Activated effector memory CD4-positive, alpha-beta T cell treated with anti-CD3 and anti-CD28 coated beads, Interleukin-2, amount 50 U/mL, for 16 hours (primary cell): ENCODE measurements at places on chromosomes 1 and 21.

DNA sequence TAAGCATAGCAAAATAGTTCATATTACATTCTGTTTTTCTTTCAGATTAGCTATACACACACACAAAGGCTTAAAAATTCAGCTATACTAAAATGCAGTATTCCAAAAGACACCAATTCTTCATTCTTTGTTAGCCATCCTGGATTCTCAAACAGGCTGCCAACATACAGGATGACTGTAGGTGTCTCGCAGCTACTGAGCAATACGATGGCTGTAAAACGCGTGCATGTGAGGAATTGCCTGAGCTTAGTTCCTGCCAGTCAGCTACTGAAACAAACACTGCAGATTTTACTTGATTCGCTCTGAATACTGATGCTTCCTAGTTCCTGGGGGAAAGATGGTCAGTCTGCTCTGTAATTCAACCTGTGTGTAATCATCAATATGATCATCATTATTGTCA lies 24.7 kb upstream of the HMGN1 start:
- DNase-seq = no peak

DNA sequence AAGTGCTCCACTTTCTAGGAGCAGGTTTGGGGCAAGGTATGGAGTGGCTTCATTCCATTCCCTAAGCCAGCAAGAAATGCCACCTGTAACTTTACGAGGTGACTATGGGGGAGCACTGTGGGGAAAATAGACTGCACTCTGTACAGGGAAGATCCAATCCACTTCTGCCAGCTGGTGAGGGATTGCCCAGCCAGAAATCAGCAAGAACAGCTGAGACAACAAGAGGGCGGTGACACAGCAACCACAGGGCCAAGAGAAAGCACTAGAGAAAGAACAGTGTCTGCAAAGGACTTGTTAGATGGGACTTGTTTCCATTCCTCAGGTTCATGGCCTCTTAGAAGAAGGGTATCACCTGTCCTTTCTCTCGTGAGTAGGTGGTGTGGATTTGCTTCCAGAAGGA lies 19.6 kb downstream of the CAPN8 start:
- no peak for DNase-seq

DNA sequence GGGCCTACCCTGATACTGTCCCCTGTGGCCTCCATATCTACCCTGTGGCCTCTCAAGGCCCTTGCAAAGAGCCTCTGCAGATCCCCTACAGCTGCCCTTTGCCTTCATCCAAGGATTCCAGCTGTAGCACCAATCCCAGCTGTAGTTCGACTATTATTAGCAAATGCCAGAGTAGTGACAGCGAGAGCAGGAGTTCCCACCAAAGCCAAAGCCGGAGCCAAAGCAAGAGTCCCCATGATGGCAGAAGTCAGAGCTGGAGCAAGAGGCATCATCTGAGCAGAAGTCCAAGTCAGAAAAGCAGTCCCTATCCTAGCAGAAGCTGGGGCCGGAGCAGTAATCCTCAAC lies 2.7 kb downstream of the NSUN4 start:
- DNase-seq = no peak

DNA sequence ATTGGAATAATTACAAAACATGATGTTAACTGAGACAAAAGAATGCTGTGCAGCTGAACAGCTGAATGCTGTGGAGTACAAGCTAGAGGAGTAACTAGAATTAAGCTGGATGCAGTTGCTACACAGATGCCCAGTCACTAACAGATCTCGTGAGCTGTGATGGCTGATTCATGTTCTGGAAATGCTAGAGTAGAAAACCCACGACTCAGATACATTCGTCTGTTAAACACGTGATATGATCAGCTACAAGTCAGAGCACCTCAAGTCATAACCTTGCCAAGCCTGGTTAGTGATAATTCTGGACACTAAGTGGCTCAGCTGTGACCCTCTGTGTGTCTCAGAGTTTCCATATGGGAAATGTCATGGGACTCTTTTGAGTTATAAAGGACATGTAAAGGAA lies 89.7 kb upstream of the ESRRG start:
- DNase-seq = no peak

DNA sequence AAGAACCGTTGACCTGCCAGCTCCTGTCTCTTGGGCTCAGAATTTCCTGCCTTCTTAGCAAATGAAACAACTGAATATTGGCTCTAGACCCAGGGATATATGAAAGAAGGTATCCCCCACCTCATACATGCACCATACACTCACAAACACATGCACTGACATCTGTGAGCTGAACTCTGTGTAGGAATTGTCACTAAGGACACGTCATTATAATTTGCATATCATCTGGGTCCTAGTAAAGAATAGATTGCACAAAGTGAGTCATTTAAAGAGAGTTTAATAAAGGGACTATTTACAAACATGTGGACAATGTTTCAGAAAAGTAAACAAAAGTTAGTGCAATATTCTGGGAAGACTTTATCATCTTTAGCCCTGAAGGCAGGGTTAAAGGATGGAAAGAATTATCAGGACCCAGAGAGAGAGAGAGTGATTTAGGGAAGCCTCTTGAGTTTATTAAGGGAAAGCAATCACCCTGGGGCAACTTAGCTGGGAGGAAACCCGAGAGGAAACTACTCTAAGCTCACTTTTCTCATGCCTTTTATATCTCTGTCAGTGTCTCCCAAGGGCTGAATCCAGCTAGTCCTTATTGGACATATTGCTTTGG lies 74.1 kb upstream of the PLA2G4A start:
- DNase-seq = no peak

DNA sequence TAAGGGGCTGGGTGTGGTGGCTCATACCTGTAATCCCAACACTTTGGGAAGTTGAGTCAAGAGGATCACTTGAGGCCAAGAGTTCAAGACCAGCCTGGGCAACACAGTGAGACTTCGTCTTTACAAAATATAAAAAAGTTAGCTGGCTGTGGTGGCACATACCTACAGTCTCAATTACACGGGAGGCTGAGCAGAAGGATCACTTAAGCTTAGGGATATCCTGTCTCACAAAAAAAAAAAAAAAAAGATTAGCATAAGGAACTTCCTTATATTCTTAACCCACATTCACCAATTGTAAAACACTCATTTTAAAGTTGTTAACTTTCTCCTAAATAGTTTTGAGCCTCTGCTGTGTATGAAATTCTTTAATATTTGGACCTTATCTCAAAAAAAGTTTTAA lies 53.1 kb downstream of the ABCD3 start:
- no peak for DNase-seq

- no peak for DNase-seq
Measured at GRCh38 chr1:216183007-216183406, 240.2 kb downstream of the USH2A start.

GRCh38 chr1:42793824-42794223 lies 9.0 kb downstream of the TMEM269 start:
- no peak for DNase-seq

- DNase-seq = no peak
Measured at GRCh38 chr1:86487811-86488141, 19.0 kb downstream of the CLCA1 start.

- no peak for DNase-seq
Measured at GRCh38 chr1:162674034-162674608, 41.9 kb downstream of the DDR2 start.

DNA sequence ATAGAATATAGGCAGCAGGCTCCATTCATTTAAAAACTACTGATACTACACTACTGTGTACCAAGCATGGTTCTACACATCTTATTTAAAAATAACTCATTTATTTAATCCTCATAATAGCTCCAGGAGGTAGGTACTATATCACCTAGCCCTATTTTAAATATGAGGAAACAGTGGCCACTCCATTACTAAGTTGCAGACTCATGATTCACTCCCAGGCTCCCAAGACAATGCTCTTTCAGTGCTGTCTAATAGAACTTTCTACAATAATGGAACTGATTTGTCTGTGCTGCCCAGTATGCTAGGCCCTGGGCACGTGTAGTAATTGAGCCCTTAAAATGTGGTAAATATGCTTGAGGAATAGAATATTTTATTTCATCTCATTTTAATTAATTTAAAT lies 357.1 kb downstream of the LTN1 start:
- DNase-seq = no peak

GRCh38 chr1:193479187-193479586 lies 292.8 kb upstream of the B3GALT2 start:
- peak; percentile 87 for DNase-seq

GRCh38 chr1:225710804-225711203 lies 57.9 kb upstream of the ENAH start:
- no peak for DNase-seq

DNA sequence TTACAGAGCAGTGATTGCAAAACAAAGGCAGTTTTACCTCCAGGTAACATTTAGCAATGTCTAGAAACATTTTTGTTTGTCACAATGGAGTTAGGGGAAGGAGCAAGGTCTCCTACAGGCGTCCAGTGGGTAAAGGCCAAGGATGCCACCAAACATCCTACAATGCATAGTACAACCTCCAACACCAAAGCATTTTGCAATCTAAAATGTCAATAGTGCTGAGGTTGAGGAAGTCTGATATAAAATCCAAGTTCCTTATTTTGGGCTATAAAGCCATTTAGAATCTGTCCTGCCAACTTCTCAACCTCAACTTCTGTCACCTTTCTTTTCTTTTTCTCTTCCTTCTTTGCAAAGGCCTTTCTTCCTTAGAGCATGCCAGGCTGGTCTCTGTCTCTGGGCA lies 111.2 kb downstream of the FASLG start:
- DNase-seq = no peak

GRCh38 chr1:32219022-32219421 lies 3.1 kb downstream of the TMEM234 start:
- no peak for DNase-seq

DNA sequence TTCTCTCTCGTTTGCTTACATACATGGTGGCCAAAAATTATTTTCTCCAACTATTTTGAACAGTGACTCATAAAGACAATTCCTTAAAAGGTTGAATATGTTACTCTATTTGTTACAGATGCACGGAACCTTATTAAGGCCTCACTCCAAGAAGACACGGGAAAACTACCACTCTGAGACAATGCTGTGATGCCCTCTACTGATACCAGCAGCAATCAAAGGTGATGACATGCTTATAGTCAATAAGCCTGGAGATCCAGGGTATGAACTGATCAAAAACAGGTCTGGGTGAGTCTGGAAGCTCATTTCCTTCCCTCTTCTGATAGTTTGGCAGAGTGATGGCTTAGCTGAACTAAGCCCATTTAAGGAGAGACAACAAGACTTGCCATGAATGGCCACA lies 563.0 kb downstream of the LRRIQ3 start:
- DNase-seq = no peak

- DNase-seq = no peak
Measured at GRCh38 chr1:31839662-31840343, 24.0 kb upstream of the SPOCD1 start.

DNA sequence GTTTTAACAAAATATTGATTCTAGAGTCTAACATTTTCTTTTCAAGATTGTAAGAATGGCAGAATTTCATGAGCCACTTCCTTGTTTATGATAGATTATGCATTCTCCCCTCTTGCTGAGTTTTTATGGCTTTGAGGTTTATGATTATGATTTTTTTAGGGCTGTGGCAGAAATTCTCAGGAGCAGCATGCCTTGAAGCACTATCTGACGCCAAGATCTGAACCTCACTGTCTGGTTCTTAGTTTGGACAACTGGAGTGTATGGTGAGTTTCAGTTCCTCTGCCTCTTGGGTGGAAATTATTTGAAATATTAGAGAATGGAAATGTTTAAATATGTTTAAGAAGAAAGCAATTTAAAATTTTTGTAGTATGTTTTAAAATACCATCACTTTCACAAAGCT lies 10.2 kb downstream of the USP16 start:
- DNase-seq = no peak

GRCh38 chr1:155127105-155127966 lies at the start of gene EFNA1:
TSS of gene EFNA1 (plus strand) at chr1:155127876. CDS start at chr1:155127978, 102 bp downstream.
- peak; percentile 78 for DNase-seq

DNA sequence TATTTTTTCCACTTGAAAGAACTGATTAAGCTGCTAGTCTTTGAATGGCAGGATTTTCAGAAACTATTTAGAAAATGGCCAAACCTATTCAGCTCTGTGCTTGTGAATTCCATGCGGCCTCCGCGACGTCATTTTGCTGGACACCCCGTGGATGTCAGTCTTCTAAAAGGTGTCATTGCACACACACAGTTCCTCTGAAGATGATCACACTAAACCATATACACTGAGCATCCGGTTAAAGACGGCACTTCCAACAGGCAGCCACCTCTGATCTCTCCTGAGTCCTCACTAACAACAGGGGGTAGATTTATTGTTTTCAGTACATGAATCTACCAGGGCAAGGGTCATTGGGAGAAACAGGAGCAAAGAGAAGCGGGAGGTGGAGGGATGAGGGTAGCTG lies 9.1 kb downstream of the CFAP74 start:
- DNase-seq = no peak
